Stimulated activated CD8-positive, alpha-beta memory T cell treated with anti-CD3 and anti-CD28 coated beads, Interleukin-7, amount 100 ng/mL, for 48 hours (primary cell): ENCODE measurements at places on chromosomes 12 and 14.

- no peak for DNase-seq
Measured at GRCh38 chr14:33477797-33478196, 473.1 kb downstream of the EGLN3 start.

- no peak for DNase-seq
Measured at GRCh38 chr14:64695071-64695470, 9.2 kb upstream of the PLEKHG3 start.

DNA sequence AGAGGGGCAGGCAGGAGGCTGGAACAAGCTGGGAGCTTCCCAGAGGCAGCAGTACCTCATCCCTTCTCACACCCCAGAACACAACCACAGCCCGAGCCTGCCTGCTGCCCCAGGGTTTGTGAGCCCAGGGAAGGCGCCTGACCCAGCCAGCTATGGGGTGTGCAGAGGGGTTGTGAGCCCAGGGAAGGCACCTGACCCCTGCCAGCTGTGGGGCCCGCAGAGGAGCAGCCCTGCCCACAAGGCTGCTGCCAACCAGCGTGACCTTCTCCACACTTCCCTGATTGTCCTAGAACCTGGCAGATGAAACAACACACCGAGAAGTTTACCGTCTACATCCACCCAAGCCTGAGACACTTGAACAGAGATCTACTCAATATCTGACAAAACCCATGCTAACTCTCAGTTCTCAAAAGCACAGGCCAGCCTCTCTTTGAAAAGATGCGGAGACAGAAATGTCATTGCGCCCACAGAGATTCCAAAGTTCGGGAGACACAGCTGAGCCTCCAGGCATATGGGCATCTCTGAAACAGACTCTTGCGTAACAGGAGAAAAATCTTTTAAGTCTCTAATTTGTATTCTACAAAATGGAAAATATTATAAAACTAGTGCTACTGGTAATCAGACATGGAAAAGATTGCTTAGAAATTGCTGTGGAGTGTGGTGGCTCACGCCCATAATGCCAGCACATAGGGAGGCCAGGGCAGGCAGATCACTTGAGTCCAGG lies 47.3 kb downstream of the SFSWAP start:
- DNase-seq: no peak

DNA sequence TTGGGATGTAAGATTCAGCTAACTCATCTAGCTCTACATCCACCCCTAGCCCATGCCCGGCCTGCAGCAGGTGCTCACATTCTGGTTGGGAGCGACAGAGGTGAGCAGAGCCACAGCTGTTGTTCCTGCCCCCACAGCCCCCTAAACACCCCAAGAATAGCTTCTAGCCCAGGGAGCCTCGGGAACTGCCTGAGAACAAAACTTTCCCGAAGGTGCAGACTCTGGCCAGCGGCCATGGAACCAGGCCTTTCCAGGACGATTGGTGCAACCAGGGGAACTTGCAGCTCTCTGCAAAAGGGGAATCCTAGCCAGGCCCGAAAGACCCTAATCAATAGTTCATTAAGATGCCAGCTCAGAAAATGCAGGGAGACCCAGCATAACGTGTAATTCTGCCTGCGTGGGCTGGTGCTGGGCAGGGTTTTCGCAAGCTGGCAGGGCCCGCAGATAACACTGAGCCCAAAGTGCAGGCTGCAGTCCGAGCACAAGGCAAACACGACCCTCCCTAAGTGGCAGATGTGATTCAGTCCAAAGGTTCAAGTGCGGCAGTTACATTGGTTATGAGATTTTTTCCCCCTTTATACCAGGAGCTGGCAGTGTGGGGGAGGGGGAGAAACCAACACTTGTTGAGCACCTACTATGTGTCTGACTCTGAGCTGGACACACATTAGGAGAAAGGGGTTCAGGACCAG lies 122.5 kb upstream of the MAP1LC3B2 start:
- no peak for DNase-seq

DNA sequence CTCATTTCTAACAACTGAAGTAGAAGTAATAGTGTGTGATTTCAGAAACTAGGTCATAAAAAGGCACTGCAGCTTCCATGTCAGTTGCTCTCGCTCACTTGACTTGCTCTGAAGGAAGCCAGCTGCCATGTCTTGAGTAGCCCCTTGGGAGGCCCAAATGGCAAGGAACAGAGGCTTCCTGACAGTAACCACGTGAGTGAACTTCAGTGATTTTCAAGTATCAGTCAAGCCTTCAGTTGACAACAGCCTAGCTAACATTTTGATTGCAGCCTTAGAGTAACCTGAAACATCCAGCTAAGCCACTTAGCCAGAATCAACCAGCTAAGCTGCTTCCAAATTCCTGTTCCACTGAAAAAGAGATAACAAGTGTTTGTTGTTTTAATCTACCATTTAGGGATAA lies 26.7 kb downstream of the TOGARAM1 start:
- no peak for DNase-seq

GRCh38 chr14:36194663-36195062 lies 18.1 kb upstream of the PTCSC3 start:
- DNase-seq: no peak

DNA sequence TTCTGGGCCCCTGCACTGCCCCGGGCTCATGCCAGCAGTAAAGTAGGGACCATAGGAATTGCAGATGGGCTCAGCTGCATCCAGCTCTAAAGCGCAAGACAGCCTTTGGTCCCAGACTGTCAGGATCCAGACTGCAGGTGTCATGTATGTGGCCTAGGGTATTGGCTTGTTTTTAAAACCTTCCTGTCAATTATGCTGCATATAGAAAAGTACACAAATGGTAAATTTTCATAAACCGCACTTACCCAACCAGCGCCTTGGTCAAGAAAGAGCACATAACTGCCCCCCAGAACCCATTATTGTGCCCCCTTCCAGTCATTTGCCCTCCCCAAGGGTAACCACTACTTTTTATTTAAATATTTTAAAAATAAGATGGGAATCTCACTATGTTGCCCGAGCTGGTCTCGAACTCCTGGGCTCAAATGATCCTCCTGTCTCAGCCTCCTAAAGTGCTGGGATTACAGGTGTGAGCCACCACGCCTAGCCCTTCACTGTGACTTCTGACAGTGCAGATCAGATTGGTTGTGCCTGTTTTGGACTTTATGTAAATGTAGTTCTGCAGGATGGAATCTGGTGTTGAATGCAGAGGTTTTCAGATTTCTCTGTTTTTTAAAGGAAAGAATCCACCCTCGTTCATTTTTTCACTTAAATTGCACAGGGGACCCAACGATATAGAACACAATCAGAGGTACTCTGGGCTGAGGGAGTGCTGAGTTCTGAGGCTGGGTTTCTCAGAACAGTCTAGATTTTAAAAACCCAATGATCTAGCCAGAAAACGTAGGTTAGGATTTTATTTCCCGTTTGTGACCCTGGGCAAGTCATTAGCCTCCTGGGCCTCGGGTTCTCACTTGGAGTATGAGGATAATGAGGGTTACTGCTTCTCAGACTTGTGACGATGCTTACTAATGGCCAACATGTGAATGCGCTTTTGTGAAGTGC lies 6.7 kb downstream of the NR4A1 start:
- no peak for DNase-seq

DNA sequence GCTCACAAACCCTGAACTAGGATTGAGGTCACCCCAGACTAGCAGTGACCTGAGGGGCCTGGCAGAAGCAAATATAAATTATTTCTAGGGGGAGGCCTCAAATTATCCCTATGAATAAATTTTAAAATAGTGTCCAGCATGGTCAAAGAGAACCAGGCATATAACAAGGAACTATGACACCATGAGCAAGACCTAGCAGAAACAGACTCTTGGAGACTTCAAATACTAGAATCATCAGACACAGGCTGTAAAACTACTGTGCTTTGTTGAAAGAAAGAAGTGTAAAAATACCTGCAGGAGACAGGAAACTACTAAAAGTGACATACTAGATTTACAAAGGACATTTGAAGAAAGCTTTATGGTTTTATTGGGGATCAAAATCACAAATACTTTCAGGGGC lies 3.2 kb upstream of the BCL7A start:
- DNase-seq: no peak

- no peak for DNase-seq
Measured at GRCh38 chr12:11744410-11744801, 94.9 kb downstream of the ETV6 start.

- DNase-seq: no peak
Measured at GRCh38 chr12:49187184-49187583, 1.7 kb downstream of the TUBA1A start.

DNA sequence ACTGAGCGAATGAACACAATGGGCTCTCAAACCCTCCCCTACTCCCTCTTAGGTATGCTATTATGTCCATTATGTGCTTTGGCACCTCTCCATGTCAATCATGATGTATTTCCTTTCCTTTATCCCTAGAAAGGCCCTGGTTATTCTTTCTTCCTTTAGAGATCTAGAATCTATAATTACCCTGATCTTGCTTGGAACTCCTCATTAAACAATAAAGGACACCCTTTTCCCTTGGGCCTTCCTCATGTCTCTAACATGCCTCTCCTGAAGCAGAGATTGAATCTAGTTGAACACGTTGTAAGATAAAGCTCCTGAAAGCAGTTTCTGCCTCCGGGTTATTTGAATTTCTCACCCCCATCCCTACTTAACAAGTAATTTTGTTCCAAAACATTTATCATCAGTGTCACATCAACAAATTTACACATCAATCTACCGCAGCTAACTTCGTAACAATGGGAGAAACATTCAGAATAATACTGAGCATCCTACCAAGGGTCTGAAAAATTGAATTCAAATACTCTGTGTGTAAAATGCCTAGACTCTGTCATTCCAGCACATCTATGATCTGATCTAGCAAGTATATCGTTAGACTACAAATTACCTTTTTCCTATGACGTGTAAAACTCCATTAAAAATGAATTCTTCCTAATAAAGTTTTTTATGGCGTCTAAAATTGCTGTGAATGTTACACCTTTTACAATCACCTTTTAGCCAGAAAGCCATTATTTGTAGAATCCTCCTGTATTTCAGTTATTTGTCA lies 5.4 kb downstream of the USP44 start:
- DNase-seq: no peak

DNA sequence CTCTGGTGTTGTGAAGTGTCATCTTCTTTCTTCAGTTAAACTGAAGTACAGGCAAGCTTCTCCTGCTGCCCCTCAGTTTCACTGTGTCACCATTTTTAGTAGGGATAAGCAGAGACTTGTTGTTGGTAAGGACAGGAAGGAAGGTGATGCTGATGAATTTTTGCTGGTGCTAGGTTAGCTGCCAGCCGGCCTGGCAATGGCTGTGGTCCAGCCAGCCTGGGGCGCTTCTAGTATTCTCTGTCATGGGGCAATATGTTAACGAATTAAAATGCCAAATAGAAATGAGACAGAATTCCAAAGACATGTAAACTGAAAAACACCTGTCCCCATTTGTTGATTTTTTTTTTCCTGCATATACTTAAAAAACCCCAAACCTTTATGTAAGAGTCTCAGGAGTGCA lies 602.9 kb downstream of the DIO2 start:
- DNase-seq: no peak

DNA sequence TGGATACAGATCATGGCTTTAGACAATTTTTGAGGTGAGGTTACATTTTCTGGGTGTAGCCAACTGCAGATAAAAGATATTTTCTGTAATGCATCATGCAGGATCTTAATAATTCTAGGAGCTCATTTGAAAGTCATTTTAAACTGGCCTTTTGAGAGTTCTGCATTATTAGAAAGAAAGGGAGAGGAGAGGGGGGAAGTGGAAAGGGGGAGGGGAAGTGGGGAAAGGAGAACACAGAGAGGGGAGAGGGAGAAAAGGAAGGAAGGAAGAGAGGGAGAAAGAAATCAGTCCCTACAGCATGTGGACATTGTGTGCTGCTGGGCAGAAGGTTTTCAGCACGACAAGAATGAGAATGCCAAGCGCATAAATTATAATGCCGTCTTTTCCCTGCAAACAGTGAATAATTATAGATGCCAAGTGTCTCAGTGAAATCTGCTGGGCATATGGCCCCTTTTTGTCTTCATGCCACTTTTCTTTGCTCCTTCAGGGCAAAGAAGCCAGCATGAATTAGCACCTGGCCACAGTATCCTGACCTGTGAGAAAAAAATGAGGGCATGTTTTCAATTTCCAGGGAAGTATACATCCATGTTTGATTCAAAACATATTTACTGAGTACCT lies 22.7 kb upstream of the PPP2R5C start:
- no peak for DNase-seq

DNA sequence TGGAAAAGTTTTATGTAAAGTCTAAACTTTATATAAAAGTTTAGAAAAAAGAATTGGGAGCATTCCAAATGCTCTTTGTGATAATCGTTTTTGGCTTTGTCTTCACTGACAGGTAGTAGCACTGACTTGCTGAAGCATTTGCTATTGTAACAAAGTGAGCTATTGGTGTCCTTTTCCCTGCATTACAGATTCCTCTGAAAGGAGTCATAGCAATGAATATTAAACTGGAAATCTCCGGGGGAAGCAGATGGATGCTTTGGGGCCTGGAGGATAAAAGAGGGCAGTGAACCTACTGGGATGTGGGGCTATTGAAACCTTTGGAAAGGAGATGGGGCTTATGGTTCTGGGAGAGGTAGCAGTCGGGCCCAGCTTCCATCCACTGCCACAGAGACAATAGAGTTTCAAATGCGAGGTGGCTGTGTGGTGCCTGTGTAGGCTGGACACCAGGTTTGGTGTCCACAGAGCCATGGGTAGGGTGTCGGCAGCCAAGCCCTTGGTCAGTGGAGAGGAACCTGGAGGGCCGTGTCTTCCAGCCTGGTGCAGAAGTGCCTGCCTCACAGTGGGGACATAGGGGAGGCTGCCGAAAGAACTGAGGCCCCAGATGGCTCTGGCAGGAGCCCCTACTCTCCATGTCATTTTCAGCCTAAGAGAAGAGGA lies 10.1 kb downstream of the GSG1 start:
- no peak for DNase-seq

- no peak for DNase-seq
Measured at GRCh38 chr12:45660330-45660729, 69.2 kb upstream of the ARID2 start.

- DNase-seq: no peak
Measured at GRCh38 chr14:76638841-76639240, 122.4 kb upstream of the VASH1 start.

GRCh38 chr14:75329369-75329768 lies 50.7 kb downstream of the FOS start:
- DNase-seq: no peak

GRCh38 chr12:132021965-132022364 lies 72.2 kb downstream of the EP400 start:
- no peak for DNase-seq

DNA sequence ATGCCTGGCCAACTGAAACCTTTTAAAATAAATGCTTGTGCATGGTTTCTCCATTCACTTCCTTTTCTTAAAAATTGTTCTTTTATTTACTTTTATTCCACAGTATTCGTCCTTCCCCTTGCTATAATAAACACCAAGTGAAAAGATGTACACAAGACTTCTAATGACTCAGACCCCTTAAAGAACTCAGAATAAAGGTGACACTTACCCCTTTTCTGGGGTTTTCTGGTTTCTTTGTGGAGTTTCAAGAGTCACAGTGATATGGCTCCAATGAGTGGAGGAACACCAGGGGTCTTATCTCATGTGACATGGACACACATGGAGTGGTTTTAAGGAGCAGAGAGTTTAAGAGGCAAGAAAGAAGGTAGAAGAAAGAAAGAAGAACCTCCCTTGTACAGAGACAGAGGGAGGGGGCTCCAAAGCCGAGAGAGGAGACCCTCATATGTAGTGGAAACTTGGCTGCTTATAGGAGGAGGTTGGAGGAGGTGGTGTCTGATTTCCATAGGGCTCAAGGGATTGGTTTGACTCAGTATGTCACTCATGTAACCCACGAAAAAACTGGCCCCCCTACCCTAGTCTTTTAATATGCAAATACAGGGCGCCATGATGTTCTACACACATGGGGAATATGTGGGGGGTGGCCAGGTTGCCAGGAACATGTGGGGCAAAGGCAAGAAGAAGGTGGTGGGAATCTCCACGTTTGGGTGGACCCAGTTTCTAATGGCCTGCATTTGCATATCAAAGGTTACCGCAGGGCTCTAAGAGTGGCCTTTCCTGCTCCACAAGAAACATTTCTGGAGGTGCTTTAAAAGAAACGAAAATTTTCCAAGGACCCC lies 22.1 kb upstream of the CD69 start:
- no peak for DNase-seq
